Right renal pelvis (tissue), 4 donors: ENCODE measurements at places on chromosomes 2 and 18.

DNA sequence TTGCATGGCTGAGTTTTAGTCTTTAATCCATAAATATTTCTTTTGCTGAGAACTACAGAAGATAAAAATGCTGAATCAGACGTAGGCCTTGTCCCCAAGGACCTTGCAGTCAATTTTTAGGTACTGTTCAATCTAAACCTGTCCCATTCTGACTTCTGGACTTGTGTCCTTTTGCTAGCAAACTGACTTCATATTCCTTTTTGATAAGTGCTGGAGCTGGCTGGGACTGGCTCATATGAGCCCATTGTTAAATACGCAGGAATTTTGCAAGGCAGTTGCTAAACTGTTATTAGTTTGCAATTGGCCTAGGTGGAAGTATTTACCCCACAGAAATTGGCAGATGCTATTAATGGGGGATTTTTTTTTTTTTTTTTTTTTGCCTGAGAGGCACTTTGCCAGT lies 941.4 kb downstream of the DCC start:
- no peak for DNase-seq

GRCh38 chr18:57425096-57425495 lies 10.1 kb upstream of the ONECUT2 start:
- no peak for DNase-seq

DNA sequence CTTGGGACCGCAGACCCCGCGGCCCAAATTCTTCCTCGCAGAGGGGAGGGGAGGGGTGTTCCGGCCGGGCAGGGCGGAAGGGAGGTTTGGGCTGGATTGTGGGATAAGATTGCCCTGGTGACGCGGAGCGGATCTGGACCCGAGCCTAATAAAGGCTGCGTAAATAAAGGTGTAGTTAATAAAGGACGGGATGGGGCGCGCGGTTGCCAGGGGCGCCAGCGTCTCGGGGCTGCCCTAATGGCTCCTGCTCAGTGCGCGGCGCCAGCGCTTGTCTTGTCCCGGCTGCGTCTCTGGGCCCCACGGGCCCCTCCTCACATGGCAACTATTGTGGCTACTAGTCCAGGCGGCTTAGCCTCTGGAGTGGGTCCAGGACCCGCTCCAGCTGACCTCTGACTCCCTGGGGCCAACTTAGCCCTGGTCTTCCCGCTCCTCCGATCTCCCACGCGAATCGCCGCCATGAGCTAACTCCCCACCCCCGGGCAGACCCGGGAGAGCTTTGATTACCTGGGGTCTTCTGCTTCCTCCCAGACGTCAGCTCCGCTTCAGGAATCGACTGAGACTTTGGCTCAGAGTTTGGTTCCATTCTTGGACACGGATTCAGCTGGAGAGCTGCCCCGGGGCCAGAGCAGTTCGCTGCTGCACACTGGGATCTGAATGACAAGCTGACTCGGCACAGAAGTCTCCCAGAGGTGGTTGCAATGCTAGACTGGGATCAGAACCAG lies 36.5 kb downstream of the SLC25A52 start:
- DNase-seq = no peak

DNA sequence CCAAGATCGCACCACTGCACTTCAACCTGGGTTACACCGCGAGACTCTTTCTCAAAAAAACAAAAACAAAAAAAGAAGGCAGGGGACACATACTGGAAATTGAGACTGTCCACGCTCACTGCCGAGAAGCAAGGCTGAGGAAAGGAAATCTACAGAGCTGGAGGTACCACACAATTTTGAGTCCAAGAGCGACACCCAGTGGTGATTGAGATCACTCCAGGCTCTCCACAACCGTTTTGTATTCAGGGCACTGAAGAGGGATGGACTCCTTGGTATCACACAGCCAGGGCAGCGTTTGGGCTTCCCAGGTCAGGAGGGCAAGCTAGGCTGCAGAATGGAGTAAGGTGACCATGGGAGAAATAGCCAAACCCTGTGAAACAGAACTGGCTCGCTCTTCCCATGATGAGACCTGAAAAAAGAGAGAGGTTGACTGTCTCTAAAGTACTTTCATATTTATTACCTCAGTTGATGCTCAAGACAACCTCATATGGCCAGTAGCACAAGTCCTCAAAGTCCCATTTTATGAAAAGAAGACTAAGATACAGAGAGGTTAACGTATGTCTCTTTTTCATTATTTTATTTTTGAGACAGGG lies 74.5 kb upstream of the YPEL5 start:
- peak; percentile 65 for DNase-seq

- no peak for DNase-seq
Observed at GRCh38 chr2:108243566-108243965, 3.8 kb downstream of the SULT1C3 start.

GRCh38 chr2:190792956-190793888 lies 87.4 kb upstream of the GLS start:
- DNase-seq = no peak

- DNase-seq = no peak
Observed at GRCh38 chr2:116148361-116148760, 1666.1 kb upstream of the DDX18 start.

DNA sequence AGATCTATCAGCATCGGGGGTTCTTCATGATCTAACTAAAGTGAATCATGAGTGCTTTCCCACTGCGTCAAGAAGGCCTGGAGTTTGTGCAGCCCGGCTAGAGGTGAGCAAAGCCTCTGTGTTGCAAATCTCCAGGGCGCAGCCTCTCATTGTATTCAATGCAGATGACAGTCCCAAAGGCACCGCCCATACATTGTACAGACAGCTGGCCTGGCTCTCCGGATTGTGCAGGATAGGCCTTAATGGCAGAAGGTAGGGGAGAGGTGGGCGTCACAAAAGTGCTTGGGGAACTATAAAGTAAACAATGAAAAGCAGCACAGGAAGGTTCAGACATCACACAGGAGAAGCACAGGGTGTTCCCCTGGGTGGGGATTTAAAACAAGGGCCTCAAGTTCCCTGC lies 907 bp upstream of the GYPC start:
- DNase-seq = no peak

GRCh38 chr2:68040078-68040477 lies 22.7 kb downstream of the C1D start:
- no peak for DNase-seq

DNA sequence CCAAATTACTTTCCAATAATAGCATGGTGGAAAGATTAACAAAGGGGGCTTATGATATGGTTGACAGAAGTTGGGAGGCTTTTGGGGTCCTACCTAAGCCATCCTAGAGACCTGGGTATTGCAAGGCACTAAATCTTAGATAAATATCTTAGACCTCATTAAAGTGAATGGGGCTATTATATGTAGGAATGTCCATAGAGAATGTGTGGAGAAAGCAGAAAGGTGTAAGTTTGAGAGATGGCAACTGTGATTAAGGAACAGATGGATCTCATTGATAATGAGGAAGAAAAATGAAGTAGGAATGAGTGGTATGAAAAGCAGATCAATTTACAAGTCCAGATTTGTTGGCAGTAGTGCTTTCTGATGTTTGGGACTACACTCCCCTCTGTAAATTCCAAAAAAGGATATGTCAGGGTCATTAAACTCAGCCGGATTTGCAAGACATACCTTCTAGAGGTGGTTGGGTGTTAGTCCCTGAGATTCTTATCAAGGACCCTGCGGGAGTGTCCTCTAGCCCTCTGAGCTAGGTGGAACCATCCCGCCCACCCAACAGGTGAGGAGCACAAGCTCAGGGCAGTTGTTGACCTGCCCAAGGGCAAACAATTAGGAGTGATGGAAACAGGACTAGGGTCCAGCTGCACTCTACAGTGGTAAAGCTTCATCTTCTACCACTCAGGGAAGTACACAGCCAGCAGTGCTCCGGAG lies 12.1 kb downstream of the TCF7L1 start:
- no peak for DNase-seq

DNA sequence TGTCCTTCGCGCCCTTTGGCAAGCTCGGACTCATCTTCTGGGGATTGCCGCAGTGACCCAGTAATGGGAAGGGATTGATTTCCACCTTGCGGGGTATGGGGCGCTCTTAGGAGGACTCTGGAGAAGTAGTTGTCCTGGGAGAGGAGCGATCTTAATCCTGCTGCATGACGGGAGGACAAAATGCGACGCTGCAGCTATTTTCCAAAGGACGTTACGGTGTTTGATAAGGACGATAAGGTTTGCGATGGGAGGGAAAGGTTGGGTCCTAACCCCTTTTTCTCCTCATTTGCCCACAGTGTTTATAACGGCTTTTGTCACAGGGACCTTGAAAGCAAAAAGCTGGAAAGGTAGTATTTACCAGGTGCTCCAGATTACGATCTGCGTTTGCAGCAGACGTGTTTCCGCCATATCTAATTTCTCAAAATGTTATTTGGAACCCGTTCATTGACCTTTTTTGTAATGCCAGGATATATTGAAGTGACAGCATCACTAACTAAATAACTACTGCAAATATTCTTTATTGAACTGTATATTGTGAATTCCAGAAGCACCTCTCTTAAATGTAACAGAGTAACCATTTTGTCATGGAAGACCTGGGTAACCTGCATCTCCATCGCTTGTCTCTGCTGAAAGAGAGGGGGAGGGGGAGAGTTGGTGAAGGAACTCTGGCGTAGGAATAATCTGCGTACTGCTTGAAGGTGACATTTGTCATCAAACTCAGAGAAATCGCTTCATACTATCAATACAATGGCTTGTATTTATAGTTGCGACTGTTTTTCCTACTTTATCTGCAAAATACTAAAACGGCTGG lies 590 bp downstream of the MDH1 start:
- no peak for DNase-seq

DNA sequence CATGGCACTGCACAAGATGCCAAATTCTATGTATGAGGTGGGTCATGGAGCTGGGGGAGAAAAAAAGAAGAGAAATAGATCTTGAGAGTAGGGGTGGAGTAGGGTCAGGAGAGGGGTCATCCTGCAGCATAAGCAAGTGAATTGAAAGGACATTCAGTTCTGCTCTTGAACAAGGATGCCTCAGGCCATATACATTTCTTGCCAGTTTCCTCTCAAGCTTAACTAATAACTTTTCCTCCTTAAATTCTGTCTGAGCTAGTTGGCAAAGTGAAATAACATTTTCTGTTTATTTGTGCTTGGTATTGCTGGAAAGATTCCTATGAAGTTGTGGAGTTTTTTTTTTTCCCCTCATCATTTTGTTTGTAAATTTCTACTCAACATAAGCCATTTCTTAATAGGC lies 99.0 kb upstream of the LTBP1 start:
- DNase-seq = no peak

GRCh38 chr2:68500649-68501048 lies 33.3 kb downstream of the APLF start:
- DNase-seq = no peak

- no peak for DNase-seq
Observed at GRCh38 chr2:46967990-46968647, 52.5 kb upstream of the MCFD2 start.

GRCh38 chr2:214989187-214989586 lies 149.2 kb downstream of the ABCA12 start:
- DNase-seq = no peak

DNA sequence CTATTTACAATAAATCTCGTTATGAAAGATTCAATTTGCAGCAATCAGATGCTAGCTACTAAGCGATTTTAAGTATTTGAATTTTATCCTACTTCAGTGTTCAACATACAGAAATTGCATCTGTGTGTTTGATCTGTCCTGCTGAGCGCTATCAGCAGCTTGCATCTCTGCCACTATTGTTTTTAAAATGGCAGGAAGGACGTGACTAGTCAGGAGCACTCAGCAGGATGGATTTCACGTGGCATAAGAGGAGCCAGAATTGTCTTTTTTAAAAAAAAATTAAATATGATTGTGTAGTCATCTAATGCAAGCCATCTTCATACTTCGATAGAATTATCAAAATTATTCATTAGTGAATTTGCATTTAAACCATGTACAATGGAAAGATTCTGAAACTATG lies 2.8 kb upstream of the KLHL14 start:
- no peak for DNase-seq

GRCh38 chr18:30342675-30343074 lies 699.9 kb downstream of the DSC3 start:
- DNase-seq = no peak

- no peak for DNase-seq
Observed at GRCh38 chr2:136118819-136119716, 1.1 kb upstream of the CXCR4 start.

- DNase-seq = no peak
Observed at GRCh38 chr2:239001794-239002193, 153.9 kb downstream of the TWIST2 start.

DNA sequence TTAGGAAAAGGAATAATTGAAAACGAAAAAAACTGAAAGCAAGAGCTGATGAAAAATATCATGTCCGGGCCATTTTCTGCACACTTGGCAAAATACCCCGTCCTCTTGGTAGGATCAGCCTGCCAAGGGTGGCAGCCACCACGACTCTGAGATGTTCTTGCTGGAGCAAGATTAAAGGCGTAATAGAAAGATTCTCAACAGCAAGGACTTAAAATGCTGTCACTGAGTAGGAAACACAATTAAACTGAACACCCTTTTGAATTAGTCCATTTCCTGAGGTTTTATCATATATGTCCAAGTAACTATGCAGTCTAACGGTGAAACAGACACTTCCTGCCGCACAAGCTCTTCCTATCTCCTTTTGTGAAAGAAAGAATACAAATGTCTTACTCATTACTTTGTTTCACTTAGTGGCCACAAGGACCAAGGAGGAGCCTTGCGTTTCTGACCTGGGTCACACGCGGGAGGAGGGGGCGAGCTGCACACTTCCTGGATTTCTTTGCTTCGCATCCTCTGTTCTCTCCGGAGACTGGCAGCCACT lies 222.7 kb downstream of the PIEZO2 start:
- no peak for DNase-seq

- DNase-seq = no peak
Observed at GRCh38 chr18:57754577-57755338, 48.4 kb downstream of the ATP8B1 start.
